ENCODE measurements at places on chromosomes 13 and 19. TPM values are rescaled to one million over a fixed set of nuclear protein-coding genes. Genes with fewer than 3 reads are reported as not detected.

PSG3 gene
- 0.22 TPM for total RNA-seq

- no peak overlapping the region for H3K4me3 ChIP-seq
- H3K27me3 ChIP-seq, result no peaks in the 10 kb centered on the region
- DNase-seq, result no peak
- H3K36me3 ChIP-seq, result no peaks in the 10 kb centered on the region
- no peaks in the 10 kb centered on the region for H3K4me1 ChIP-seq
- no peak overlapping the region for H3K27ac ChIP-seq
These were observed 1244.6 kb upstream of the SLC10A2 start for GRCh38 chr13:104310861-104311260.

CLPTM1 gene
- 257 TPM for total RNA-seq

SWSAP1 gene
- total RNA-seq, result 4.7 TPM

BTBD2 gene
- total RNA-seq, result 55.0 TPM

IRGC gene
- total RNA-seq, result not detected

- H3K36me3 ChIP-seq, result no peaks in the 10 kb centered on the region
- no peaks in the 10 kb centered on the region for H3K27me3 ChIP-seq
- H3K4me1 ChIP-seq, result no peaks in the 10 kb centered on the region
- DNase-seq, result no peak
These were observed 245.3 kb downstream of the ITGBL1 start for GRCh38 chr13:101697745-101698144.

DNA sequence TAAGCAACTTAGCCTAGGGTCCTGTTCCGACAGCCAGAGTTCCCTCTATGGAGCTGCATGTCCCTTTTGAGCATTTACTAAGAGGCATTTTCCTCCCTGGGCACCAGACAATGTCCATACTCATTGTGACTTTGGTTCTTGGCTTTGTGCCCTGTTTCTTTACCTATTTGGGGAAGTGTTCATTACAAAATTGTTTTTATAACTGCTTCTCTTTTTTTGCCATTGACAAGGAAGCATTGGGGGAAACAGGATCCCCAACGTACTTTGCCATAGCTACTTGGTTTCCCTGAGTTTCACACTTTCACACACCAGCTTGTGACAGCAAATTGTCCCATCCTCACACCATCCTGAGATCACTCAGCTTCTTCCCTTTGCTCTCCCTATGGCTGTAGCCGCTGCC is 81.1 kb upstream of the SIAH3 start:
- no peaks in the 10 kb centered on the region for H3K36me3 ChIP-seq
- H3K4me3 ChIP-seq, result no peak overlapping the region
- no peak for DNase-seq
- no peak overlapping the region for H3K27ac ChIP-seq
- no peaks in the 10 kb centered on the region for H3K27me3 ChIP-seq

DNA sequence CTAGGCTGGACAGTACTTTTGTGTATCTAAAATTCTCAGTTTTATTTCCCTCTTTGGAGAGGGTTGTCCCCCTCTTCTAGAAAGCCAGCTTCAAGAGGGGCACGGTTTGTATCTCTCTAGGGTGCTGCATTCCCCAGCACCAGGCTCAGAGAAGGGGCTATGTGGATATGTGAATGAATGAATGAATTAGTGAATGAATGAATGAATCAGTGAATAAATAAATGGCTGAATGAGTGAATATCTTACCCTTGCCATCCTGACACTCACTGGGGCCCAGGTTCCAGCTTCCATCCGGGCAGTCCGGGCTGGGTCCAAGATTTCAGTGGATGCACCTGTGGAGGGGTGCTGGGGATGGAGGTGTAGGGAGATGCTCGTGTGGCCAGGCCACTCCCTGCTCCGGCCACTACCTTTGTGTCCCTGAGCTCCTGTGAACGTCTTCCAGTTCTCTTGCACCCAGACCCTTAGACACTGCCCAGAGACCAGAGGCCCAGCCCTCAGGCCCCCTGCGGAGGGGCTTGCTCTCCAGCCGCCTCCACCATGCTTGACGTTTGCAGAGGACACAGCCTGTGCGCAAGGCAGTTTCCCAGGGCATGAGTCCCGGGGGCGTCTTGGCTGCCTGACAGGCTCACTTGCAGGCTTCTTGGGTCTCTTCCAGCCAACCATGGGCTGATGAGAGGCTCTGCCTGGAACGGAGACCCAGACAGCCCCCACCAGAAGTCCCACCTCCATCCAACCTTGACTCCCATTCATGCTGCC is 2.8 kb upstream of the KCNN1 start:
- no peak overlapping the region for H3K27ac ChIP-seq
- no peak overlapping the region for H3K4me3 ChIP-seq
- peaks cover 10% of the 10 kb centered on the region for H3K27me3 ChIP-seq
- no peaks in the 10 kb centered on the region for H3K36me3 ChIP-seq
- DNase-seq, result no peak
- no peaks in the 10 kb centered on the region for H3K4me1 ChIP-seq

DNA sequence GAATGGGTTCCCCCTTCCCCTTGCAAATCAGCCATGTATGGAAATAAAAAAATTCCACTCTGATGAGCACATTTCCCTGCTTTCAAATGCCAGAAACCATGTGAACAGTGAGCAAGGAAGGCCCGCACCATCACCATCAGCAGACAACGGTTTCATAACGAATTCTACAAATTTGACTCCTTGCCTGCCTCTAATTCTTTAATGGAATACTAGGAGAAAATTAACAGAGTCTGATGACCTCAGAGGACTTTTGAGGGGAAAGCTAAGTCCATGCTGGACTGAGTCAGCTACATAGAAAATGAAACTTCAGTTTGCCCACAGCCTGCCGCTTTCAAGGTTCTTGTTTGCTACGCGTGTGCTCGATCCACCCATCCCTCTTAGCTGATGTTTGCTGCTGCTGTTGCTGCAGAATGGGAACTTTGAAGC is 46.7 kb upstream of the KL start:
- no peaks in the 10 kb centered on the region for H3K36me3 ChIP-seq
- peaks cover 6% of the 10 kb centered on the region for H3K4me1 ChIP-seq
- H3K27me3 ChIP-seq, result no peaks in the 10 kb centered on the region
- H3K4me3 ChIP-seq, result no peak overlapping the region
- DNase-seq, result peak; percentile 39

All from adrenal gland (tissue), 19 donors.